ENCODE measurements at places on chromosomes 3 and 15.
A peak's percentile ranks its signal among the peaks of the same experiment; 100 is the strongest.

- DNase-seq = no peak
Observed at GRCh38 chr3:138673641-138674530, 65.3 kb downstream of the FAIM start.

DNA sequence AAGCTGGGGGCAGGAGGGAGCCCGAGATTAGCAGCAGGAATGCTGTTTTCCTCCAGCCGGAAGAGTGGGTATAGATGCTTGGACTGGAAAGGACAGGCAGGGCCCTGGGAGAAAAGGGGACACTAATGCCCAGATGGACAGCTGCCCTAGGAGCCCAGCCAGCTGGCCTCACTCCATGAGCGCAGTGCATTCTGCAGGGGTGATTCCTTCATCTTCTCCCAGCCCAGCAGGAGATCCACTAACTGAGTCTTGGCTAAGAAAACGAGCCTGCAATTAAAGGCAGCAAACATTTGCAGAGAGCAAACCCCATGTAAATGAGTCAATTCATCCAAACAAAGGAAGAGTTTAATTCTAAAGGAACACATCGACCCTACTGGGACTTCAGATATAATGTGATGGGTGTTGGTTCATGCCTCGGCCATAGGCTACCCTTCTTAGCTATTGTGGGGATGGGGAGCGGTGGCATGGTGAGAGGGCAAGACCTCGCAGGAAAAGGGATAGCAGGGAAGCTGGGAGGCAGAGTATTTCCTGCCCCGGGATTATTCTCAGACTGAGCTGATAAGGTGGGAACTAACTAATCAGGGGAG lies 13.3 kb upstream of the MINAR1 start:
- DNase-seq = no peak

DNA sequence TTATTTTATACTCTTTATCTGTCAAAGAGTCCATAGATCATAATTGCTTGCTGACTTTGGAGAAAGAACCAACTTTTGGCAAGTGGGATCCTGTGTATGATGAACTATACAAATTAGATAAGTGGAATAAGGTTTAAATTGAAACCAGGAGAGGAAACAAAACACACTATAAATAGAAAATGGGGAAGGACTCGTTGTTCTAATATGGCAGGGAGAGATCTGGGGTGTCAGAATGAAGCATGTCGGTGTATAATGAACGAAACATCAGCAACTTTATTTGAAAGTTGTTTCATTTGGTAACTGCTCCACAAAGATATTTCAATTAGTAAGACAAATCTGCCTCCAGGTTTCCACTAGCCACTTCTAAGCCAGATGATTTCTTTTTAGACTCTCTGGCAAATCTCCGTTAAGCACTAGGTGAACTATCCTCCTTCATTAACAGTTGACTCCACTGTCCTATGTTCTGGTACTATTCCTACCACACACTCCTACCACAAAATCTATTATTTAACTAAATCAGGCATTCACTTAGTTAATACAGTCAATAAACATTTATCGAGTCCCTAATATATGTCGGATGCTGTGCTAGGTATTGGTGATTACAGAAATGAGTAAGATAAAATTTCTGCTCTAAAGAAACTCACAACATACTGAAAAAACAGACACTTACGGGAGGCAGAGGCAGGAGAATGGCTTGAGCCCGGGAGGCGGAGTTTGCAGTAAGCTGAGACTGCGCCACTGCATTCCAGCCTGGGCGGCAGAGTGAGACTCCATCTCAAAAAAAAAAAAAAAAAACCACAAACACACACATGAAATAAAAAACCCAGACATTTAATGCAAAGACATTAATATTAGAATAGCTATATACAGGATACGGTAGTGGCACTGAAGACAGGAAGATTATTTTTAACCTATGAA lies 20.1 kb downstream of the SLC15A2 start:
- no peak for DNase-seq

DNA sequence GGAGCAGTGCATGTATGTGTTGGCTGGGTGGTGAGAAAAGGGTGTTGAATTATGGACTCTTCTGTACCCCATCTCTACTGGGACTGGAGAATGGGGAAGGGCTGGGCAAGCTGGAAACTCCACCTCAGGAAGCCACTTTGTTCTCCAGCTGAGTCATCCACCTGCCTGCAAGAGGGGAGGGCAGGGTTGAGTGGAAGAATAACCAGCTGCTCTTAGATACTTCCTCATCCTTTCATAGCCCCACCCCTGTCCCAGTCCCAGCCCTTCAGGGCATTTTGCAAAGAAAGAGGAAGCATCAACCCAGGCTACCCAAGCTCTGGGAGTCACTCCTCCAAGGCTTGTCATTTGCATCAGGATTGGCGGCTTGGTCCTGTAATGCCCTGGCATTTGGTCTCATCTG lies 33.1 kb downstream of the RAB11A start:
- DNase-seq = no peak

DNA sequence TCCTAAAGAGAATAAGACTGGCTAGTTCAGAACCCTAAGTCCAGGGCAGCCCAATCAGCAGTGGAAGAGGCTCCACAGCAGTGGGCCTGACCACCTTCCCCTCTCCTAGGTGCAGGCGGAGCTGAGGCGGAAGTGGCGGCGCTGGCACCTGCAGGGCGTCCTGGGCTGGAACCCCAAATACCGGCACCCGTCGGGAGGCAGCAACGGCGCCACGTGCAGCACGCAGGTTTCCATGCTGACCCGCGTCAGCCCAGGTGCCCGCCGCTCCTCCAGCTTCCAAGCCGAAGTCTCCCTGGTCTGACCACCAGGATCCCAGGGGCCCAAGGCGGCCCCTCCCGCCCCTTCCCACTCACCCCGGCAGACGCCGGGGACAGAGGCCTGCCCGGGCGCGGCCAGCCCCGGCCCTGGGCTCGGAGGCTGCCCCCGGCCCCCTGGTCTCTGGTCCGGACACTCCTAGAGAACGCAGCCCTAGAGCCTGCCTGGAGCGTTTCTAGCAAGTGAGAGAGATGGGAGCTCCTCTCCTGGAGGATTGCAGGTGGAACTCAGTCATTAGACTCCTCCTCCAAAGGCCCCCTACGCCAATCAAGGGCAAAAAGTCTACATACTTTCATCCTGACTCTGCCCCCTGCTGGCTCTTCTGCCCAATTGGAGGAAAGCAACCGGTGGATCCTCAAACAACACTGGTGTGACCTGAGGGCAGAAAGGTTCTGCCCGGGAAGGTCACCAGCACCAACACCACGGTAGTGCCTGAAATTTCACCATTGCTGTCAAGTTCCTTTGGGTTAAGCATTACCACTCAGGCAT lies 33.7 kb downstream of the VIPR1 start:
- peak; percentile 71 for DNase-seq

DNA sequence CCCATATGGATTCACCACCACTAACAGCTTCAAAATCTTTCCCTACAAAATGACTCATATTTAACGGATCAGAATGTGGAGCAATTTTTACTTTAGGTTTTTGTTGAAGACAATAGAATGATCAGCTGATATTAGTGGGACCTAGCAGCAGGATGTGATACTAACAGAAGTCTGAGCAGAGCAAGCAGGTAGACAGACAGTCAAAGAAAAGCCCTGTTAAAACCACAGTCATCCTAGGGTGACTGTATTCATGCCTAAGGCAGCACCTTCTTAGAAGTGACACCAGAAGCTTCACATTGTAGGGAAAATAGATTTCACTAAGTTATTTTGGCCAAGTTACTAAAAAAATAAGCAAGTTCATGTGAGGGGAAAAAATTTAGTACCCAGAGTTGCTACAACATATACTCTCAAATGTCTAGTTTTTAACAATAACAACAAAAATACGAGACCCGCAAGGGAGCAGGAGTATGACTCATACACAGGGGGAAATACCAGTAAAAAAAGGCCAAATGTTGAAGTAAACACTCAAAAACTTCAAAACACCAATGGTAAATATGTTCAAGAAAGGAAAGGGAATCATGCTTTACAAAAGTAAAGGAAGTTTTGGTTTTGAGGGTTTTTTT lies 590.9 kb downstream of the EPHA3 start:
- no peak for DNase-seq

- no peak for DNase-seq
Observed at GRCh38 chr15:39645138-39645975, 64.5 kb downstream of the THBS1 start.

DNA sequence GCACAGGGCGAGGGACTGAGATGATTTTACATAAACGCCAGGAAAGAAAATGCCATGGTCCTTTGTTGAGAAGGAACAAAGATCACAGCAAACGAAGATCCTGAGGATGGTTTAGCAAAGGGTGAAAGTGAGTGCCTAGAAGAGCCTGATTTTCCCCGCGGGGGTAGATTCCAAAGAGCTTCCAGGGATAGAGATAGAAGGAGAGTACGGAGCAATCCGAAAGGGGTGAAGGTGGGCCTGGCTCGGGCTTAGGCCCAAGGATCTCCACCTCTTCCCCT lies 977 bp downstream of the CDC25A start:
- DNase-seq = no peak

- DNase-seq = no peak
Observed at GRCh38 chr15:81914734-81915256, 131.0 kb downstream of the MEX3B start.

DNA sequence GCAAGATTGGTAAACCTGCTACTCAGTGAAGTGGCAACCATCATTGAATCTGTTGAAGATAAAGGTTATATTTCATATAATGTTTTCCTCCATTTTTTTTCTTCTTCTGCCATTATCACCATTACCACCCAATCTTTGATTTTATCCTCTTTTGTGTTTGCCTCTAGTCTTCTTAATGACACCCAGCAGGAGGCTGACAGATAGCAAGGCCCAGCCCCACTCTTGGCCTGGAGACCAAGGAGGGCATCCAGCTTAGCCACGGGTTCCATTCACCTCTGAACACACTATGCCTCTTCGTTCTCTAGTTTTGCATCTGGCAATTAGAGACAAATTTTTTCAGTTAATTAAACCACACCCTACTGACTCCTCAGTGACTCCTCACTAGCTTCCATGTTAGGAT lies 129.7 kb downstream of the TPRG1 start:
- DNase-seq = no peak

GRCh38 chr3:37945807-37946530 lies 44.6 kb upstream of the VILL start:
- no peak for DNase-seq

All from HuH-7.5 (cell line).